Activated T-helper 17 cell treated with anti-CD3 and anti-CD28 coated beads, Interleukin-2, amount 50 U/mL, for 72 hours (primary cell): ENCODE measurements at places on chromosomes 7 and 10.

DNA sequence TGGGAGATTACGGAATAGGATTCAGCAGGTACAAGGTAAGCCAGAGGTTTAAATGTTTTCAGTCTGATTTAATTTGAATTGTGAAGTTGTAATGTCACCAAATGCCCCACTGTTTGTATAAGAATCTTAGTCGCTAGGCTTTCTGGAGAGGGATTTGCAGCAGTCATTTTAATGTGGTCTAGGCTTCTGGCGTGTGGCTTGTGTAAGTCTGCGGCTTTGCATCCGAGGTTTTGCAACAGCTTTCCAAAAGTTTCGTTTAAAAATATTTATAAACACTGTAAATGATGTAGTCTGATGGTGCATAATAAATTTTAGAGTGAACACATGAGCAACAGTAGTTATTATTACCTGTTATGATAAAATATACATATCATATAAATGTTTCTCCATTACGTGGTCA is 26.1 kb upstream of the BHLHA15 start:
- no peak for ATAC-seq

GRCh38 chr7:130180571-130181262 is 24.5 kb downstream of the TMEM209 start:
- ATAC-seq: peak; percentile 96

- ATAC-seq: no peak
Observed at GRCh38 chr7:88969167-88969566, 173.6 kb upstream of the TEX47 start.

- peak; percentile 90 for ATAC-seq
Observed at GRCh38 chr7:155283565-155284194, 14.0 kb upstream of the INSIG1 start.

DNA sequence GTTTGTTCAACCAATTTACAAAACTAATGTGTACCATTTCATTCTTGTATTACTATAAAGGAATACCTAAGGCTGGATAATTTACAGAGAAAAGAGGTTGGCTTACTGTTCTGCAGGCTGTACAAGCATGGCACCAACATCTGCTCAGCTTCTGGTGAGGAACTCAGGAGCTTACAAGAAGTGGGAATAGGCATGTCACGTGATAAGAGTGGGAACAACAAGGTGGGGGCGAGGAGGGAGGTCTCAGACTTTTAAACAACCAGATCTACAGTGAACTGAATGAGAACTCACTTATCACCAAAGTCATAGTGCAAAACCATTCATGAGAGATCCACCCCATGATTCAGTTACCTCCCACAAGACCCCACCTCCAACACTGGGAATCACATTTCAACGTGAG is 1178.0 kb downstream of the REEP3 start:
- no peak for ATAC-seq

DNA sequence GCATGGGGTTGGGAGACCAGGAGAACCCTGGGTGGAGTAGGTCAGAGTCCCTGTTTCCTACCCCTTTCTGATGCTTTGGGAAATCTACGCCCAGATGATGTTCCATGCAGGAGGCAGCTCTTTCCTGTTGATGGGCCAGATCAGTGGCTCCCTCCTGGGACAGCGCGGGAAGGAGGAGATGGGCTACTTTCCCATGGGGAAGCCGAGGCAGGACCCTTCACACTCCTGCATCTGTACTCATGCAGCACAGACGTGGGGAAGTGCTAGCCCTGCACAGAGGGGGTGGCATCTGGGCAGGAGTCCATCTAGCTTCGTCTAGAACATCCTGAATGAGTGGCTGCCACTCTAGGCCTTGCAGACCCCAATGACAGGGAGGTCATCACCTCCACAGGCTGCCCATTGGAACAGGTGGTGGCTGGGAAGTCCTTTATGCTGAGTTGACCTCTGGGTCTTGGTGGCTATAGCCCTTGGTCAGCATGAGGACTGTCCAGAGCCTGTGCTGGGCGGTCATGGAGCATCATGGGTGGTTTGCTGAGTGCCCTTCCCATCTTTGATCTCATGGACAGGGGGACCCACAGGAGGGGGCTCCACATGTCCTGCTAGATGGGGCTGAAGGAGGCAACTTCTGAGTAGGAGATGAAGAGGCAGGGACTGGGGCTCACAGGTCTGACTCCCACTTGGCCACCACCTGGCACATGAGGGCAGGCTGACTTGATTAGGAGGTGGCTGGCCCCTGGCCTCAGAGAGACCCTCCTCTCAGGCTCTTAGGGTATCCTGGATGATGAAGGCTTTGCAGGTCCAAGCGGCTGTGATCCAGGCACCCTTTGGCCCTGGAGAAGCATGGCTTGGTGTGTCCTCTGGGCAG is 24.6 kb downstream of the RAMP3 start:
- ATAC-seq: no peak
